ENCODE measurements at places on chromosomes 1 and 21. TPM values are rescaled to one million over a fixed set of nuclear protein-coding genes. Genes with fewer than 3 reads are reported as not detected.

DNA sequence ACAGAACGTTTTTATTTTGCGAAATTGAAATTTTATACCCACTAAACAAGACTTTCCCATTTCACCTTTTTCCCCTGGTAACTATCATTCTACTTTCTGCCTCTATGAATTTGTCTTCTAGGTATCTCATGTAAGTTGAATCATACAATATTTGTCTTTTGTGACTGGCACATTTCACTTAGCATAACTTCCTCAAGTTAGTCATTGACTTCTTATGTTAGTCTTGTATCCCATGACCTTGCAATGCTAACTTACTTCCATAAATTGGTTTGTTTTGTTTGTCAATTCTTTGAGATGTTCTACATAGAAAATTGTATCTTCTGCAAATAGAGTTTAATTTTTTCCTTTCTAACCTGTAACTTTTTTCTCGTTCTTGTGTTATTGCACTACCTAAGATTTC, 26.9 kb downstream of the SH3BP5L start:
- no peak for ATAC-seq

DNA sequence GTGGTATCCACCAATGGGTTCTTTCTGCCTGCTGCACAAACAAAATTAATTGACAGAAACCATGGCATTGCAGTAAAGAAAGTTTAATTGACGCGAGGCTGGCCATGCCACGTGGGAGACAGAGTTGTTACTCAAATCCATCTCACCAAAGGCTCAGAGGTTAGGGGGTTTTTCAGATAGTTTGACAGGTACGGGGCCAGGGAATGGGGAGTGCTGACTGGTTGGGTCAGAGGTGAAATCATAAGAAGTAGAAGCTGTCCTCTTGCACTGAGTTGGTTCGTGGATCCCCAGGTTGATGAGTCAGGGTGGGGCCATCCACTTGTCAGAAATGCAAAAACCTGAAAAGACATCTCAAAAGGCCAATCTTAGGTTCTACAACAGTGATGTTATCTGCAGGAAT, 941 bp upstream of the TBCE start:
- peak; percentile 63 for ATAC-seq

DNA sequence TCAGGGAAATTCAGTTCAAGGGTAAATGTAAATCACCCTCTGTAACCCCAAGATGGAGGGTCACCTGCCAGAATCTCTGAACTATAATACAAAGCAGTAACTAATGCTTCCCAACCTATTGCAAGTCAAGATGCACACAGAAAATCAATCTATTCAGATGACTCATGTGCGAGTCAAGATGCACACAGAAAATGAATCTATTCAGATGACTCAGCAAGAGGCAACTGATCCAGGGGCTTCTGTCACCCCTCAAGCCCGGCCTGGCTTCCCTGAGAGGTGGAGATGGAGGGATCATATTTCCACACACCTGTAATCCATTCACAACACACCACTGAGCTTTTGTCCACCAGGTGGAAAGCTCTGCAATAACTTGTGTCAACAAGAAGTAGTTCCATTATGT, 17.4 kb upstream of the HIVEP3 start:
- ATAC-seq, result peak; percentile 88

CHRNB2 gene
- total RNA-seq, result 0.05 TPM

TRNP1 gene
- not detected for total RNA-seq

GRCh38 chr1:239676522-239677273, 290.3 kb downstream of the CHRM3 start:
- ATAC-seq, result no peak

DNA sequence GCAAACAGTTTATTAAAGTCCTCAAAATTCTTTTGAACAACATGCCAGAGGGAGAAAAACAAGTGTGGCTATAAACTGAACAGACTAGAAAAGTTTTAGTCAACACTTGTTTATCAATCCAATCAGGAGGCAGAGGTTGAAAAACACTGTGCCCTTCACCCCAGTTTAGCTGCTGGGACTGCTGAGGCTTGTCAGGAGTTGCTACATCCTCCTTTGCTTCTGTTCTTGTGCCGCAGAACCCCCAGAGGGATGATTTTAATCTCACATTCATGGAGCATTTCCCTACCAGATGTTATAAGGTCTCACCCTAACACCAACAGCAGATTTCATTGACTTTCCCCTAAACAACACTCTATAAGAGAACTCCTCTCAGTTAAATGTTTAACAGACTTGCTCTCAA, 321.2 kb downstream of the VAV3 start:
- no peak for ATAC-seq

Data from activated T-helper 17 cell treated with anti-CD3 and anti-CD28 coated beads, Interleukin-2, amount 50 U/mL, for 72 hours (primary cell).